Activated T-helper 1 cell treated with anti-CD3 and anti-CD28 coated beads, Interleukin-2, amount 50 U/mL, for 16 hours (primary cell): ENCODE measurements at places on chromosomes 2 and 18.

GRCh38 chr2:233141901-233142300 is 81.8 kb downstream of the INPP5D start:
- no peak for DNase-seq

GRCh38 chr2:74261204-74261864 is 62.9 kb downstream of the MTHFD2 start:
- DNase-seq = no peak

DNA sequence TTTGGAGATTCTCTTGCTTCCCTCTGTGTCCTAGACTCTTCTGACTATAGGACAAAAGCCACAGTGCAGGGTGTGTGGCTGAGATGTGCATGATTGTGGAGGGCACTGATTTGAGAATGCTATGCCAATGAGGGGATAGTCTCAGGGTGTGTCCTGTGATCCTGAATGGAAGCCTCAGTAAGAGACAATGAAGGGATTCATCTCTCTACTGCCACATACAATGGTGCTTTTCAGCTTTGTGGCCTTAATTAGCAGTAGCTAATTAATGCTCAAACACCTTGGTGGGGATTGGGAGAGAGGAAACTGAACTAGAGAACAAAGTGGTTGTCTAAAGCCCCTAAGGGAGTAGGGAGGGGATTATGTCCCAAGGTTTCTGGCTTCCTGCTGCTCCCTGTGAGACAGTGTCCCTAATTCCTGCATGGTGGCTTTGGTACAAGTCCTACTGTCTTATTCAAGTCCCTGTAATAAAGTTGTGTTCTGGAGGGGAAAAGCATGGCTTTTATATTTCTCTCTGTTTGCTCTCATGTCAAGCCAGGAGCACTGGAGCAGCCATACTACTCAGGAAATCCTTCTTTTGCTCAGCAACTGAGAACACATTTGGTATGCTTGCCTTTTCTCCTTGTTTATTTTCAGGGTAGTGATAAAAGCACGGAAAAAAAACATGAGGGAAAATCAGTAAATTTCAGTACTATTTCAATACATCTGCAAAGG is 415.2 kb upstream of the TCF4 start:
- no peak for DNase-seq

- no peak for DNase-seq
These were observed 112.5 kb upstream of the SLC38A11 start for GRCh38 chr2:165067643-165068486.

DNA sequence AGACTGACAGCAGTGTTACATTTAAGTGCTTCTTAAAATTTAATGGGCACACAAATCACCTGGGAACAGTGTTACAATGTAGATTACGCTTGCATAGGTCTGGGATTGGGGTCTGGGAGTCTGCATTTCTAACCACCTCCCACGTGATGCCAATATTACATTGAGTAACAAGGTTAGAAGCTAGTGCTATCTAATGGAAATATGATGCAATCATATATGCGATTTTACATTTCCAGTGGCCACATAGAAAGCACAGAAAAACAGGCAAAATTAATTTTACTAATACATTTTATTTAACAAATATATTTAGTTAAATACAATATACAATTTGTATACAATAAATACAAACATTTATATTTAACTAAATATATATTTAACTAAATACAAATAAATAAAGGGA is 53.7 kb downstream of the SCN7A start:
- DNase-seq = no peak

GRCh38 chr2:180882959-180883358 is 97.4 kb upstream of the UBE2E3 start:
- DNase-seq = no peak

DNA sequence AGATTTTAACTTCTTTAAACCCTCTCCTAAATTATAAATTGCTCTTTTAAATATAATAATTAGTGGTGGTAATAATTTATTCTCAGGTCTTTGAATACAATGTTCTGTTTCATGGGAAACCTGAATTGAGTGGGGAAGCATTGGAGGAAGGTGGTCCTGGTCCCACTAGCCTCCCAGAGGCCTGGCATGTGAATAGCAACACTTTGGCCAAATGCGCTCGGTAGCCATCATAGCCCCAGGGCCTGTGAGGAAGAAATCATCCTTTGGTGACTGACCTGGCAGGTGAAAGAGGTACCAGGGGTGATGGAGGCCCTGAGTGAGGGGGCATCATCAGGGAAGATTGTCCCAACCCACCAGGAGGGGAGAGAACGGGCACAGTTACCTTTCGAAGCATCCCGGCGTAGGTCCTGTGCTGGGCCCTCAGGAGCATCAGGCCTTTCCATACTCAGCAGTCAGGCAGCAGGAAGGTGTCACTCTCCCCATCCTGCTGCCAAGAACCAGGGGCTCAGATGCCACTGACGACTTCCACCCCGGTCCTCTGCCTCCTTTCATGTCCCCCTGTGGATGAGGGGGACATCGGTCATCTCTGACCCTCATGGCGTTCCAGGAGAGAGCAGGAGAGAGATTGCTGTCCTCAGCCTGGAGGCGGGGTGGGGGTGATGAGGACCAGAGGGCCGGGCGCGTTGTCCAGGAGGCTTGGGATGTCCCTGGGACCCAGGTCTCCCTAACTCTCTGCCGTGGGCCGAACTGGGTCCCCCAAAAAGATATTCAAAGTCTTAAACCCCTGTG is 78.6 kb upstream of the HPCAL1 start:
- DNase-seq = no peak

- DNase-seq = no peak
These were observed 13.5 kb upstream of the LBH start for GRCh38 chr2:30217644-30218337.

GRCh38 chr2:227534714-227535113 is 62.8 kb downstream of the AGFG1 start:
- DNase-seq = no peak

GRCh38 chr2:129720360-129720759 is 259.1 kb upstream of the RAB6C start:
- no peak for DNase-seq
